ENCODE measurements at places on chromosomes 4 and X.

DNA sequence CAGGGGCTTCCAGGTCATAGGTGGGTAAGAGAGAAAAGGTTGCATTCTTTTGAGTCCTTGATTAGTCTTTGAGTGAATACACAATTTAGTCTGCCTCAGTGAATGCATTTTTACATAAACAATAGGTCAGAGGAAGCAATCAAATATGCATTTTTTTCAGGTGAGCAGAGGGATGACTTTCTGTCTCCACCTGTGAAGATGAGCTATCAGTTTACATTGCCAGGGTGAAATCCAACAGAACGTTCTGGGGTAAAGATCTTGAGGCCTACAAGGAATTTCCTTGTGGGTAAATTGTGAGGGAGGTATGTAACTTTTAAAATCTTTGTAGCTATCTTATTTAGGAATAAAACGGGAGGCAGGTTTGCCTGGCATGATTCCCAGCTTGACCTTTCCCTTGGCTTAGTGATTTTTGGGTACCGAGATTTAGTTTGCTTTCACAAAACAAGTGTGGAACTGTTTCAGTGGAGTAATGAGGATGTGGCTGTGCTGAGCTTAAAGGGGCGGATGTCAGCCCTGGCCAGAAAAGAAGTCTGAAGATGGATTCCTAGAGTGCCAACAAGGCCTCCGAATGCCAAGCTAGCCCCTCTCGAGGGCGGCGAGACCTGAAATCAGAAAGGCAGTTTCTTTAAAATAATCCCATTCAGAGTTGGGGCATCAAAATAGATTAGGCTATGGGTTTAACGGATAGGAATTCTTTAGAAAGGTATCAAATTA is 29.5 kb downstream of the TMEM131L start:
- no peak for DNase-seq

GRCh38 chrX:99469439-99469838 is 940.6 kb downstream of the PCDH19 start:
- no peak for DNase-seq

DNA sequence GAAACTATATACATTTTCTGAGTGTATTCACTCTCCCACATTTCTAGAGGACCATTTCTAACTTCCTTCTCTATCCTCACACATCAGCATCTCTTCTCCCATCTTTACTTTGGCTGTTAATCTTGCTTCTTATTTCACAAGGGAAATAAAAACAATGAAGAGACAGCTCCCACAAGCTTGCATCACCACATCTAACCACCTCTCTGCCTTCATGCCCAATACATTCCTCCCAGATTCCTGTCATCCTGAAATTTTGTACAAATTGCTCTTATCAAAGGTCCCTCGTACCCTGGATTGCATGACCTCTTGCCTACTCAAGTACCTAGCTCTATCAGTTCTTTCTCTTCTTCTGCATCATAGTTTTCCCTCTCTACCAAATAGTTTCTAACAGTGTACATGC is 215.2 kb downstream of the ANTXR2 start:
- no peak for DNase-seq

DNA sequence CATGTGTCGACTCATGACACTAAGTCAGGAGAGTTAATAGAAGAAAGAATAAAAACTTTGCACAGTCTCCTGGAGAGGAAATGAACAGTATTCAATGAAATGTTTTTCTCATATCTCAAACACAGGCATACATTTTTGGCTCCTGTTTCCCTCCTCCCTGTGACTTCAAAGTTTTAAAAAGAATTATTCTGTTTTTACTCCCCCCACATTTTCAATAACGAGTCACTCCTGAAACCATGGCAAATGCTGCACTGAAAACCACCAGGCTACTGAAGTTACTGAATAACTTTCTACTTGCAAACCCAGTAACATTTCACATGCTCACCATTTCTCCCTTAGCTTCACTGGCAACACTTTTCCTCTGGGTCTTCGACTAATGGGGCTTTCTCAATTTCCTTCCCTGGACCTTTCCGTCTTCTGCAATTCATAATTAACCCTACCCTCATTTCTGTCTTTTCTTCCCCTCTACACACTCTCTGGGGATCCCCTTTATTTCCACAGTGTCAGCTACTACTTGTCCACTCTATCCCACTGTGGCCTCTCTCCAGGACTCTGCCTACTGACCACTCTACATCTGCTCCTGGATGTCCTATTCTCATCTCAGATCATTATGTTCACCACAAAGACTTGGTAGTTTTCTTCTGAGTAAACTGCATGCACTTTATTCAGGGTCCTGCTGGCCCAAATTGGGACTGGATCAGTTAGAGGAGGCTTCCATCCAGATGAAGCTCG is 225.8 kb upstream of the ETNPPL start:
- no peak for DNase-seq

- DNase-seq = no peak
These were observed 57.7 kb downstream of the TRIM2 start for GRCh38 chr4:153261914-153262313.

GRCh38 chrX:124232523-124233201 is 99.8 kb upstream of the TEX13D start:
- no peak for DNase-seq

- DNase-seq = peak; percentile 94
These were observed 81.5 kb upstream of the EGFL6 start for GRCh38 chrX:13487731-13488505.

- no peak for DNase-seq
These were observed 183.2 kb upstream of the MAGEE2 start for GRCh38 chrX:75968293-75968692.

- peak; percentile 67 for DNase-seq
These were observed 56.8 kb downstream of the CD99L2 start for GRCh38 chrX:150841456-150842197.

Measured in fibroblast of mammary gland (primary cell).